ENCODE measurements at places on chromosomes 7 and 10.

DNA sequence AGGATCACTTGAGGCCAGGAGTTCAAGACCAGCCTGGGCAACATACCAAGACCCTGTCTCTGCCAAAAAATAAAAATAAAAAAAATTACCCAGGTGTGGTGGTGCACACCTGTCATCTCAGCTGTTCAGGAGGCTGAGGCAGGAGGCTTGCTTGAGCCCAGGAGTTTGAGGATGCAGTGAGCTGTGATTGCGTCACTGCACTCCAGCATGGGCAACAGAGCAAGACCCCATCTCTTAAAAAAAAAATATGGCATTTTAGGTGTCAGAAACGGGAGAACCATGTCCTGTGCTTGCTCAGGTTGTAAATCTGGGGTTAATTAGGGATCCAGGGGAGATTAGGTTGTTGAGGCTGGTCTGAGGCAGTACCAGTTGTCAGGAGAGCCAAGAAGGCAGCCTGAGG lies 64.9 kb downstream of the GTF2IRD1 start:
- no peak for DNase-seq

DNA sequence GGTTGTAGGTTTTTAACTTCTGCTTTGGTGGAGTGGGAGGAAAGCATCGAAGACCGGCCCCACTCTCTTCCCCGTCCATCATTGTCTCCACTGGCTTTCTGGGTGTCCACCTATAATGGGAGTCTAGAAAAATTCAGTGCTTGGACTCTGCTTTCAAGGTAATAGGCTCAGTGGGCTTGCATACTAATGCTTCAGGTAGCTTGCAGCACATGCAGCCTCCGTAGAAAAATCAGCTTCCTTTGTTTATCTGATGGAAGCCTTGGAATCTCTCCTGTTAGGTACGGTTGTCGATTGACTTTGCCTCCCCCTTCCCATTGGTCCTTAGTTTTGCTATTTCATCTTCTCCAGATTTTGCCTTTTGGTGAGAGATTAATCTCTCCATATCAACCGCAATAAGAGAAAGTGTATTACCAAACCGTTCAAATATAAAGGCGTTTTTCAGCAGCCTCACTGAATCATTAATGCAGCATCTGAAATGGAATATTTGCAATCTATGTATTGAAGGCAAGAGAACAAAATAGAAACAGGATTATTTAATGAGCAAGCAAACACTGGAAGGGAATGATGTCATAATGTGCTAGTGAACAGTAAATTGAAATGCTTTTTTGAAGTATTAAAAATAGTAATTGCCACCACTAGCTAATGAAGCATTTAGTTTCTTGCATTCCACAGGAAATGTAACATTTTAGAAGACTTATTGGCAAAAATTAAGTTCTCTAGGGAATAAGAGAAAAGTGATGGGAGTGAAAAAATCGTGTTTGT lies 944 bp downstream of the AVL9 start:
- DNase-seq: no peak

- no peak for DNase-seq
Measured at GRCh38 chr7:114832906-114833595, 88.8 kb upstream of the MDFIC start.

DNA sequence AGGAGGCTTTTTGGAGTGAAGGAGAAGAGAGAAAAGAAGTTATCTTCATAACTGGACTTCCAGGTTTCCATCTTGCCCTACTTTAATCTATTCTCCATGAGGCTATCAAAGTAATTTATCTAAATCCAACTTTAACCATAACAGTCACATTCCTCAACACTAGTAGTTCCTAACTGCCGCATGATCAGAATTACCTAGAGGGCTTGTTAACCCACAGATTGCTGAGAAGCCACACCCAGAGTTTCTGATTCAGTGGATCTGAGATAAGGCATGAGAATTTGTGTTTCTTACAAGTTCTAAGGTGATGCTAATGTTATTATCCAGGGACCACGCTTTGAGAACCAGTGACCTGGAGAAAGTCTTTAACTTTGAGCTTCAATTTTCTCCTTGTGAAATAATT lies 8.3 kb upstream of the COL1A2 start:
- DNase-seq: no peak

DNA sequence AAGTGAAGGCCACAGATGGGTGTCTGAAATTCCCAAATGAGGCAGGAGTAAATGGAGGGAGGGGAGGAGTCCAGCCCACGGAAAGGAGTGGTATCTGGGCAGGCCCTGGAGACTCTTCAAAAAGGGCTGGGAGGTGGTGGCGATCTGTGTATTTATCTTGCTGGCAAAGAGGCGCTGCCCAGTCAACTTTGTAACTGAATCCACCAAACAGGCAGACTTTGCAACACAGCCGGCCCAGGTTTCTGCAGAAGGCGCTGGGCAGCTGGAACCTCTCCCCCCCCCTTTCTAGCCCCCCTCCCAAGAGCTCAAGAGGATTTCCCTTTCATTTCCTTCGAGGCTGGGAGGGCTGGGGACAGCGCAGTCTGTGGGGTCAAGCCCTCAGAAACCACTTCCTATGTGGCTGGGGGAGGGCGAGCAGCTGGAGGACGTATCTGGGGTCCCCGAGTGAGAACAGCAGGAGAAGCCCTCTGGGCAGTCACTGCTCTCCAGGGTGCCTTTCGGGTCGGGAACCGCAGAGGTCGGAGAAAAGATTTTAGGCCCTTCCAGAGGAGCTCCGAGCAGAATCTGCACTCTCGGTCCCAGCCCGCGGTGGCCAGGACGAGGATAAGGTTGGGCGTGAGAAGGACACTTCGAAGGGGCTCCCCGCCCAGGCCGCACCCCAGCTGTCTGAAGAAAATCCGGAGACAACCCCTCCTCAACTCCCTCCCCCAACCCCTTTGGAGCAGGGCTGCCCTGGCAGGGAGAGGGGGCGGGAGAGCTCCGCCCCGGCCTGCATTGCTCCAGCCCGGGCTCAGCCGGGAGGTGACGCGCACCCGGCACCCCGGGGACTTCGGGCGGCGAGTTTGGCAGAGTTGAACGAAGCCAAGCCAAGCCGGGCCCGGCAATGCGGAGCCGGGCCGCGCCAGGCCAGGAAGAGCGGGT lies 965 bp downstream of the ZCCHC24 start:
- DNase-seq: peak; percentile 61

GRCh38 chr10:113177936-113178335 lies 227.9 kb downstream of the TCF7L2 start:
- no peak for DNase-seq

DNA sequence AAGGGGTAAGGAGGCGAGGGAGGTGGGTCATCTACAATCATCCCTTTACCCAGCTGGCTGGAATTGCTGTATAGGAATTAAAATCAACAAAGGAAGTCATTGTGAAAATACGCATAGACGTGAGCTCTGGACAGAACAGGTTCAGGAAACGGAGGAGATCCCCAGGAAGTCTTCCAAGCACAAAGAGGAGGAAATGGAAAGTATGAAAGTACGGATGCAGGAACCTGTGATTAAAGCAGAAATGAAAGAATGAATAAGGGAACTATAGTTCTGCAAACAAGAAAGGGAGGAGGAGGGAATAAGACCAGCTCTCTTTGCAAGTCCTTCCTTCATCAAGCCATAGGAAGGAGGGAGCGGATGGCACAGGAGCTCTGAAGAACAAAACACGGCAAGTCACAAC lies 61.8 kb downstream of the PYROXD2 start:
- DNase-seq: no peak

GRCh38 chr10:397321-398068 lies 262.2 kb downstream of the ZMYND11 start:
- DNase-seq: no peak

DNA sequence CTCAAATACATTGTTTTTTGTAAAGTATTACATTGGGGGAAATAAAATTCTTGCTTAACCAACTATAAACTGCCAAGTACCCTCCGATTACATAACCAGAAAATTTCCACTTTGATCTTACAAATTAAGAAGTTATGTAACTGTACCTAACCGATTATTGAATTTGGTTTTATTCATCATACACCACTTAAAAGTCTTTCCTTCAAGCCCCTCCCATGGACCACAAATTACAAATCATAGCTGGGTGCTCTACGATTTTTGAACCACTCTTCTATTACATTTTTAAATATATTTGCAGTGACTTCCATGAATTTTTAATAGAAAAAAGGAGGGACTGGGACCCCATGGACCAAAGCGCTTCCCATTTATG lies 630 bp downstream of the ZNF680 start:
- no peak for DNase-seq

DNA sequence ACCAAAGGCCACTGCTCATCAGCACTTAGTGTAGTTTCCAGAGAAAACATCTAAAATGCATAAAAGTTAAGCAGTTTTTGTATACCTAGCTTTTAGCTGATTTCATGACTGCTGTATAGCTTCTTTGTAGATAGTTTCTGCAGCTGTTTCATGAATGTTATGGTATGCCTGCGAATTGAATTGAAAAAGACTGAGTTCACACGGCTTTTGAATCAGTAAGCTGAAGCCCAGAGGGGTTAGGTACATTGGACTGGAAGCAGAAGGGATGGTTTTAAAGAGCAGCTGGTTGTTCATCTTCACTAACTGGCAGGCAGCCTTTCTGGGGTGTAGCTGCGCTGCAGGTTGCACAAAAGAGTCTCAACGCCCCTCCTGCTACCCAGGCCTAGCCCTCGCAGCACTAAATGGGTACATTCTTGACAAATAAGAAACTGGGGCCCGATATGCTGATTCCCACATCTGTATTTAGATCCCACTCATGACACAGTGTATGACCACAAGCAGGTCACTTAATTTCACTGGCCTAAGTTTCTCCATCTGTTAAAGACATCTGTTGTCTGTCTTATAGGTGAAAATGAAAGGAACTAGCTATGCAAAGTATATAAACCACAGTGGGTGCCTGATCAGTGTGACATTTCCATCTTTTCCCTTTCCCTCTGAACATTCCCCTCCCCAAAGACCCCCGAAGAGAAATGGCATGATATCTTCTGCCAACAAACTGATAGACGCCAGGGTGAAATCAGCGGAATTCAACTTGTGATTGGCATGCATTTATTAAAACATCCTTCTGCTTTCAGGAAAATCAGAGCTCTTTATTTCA lies 85.9 kb upstream of the AGBL3 start:
- DNase-seq: no peak

- no peak for DNase-seq
Measured at GRCh38 chr10:49010295-49010694, 70.7 kb upstream of the LRRC18 start.

GRCh38 chr7:45244981-45245380 lies 87.4 kb downstream of the RAMP3 start:
- DNase-seq: no peak

DNA sequence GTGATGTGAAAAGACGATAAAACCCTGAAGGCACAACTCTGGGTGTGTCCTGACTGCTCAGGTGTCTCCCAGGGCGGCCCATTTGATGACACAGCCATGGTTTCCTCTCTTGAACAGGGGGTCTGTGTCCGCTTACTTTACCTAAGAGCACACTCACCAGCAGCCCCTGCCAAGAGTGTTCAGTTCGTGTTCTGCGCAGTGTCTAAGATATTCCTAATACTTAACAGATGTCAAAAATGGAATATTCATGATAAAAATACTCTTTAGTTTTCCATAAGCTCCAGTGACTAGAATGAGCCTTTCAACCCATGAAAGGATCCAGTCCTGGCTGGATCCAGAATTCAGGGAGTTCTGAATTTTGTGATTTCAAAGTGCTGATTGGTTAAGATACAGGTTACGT lies 492.4 kb downstream of the TNS3 start:
- DNase-seq: no peak

DNA sequence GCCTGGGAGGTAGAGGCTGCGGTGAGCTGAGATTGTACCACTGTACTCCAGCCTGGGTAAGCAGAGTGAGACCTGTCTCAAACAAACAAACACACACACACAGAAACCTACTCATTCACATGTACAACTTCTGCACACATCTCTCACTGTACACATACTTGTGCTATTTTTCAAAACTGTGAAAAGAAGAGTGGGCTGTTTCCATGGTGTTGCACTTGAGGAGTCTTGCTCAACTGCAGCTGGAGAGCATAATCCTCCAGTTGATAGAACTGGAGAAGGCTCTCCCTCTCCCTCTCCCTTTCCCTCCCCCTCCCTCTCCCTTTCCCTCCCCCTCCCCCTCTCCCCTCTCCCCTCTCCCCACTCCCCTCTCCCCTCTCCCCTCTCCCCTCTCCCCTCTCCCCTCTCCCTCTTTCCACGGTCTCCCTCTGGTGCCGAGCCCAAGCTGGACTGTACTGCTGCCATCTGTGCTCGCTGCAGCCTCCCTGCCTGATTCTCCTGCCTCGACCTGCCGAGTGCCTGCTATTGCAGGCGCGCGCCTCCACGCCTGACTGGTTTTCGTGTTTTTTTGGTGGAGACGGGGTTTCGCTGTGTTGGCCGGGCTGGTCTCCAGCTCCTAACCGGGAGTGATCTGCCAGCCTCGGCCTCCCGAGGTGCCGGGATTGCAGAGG lies 43.7 kb upstream of the DLD start:
- no peak for DNase-seq

- DNase-seq: no peak
Measured at GRCh38 chr10:75294518-75294865, 58.7 kb upstream of the COMTD1 start.

DNA sequence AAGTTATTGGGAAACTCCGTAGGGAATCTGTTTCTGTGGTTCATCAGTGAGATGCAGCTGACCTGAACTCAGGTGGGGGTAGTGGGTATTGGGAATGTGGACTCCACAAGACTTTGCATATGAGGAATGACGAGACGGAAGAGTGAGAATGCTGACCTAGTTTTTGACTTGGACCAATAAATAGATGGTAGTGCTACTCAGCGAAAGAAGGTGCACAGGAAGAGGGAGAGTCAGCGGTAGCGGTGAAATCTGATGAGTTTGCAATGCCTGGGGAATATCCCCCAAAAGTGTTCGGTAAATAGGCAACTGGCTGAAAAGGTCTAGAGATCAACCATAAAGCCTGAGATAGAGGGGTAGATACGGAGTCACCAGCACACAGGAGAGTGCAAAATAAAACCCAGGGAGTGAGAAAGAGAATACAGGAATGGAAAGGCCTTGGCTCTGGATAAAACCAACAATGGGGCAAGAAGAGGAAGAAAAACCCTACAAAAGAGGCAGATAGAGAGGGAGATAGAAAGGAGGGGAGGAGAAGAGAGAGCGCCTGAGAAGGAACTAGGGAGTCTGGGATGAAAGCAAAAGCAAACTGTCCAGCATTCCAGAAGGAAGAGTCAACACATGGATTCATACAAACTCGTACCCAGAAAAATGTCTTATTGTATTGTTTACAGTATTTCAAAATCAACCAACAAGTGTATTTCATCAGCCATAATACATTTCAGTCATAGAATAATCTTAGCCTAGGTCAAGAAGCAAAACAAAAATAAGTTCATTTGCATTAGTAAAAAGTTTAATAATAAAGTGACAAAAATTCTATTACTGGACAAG lies 5.4 kb downstream of the ARHGAP21 start:
- DNase-seq: no peak

GRCh38 chr10:22722626-22723169 lies 8.3 kb upstream of the PIP4K2A start:
- DNase-seq: no peak

DNA sequence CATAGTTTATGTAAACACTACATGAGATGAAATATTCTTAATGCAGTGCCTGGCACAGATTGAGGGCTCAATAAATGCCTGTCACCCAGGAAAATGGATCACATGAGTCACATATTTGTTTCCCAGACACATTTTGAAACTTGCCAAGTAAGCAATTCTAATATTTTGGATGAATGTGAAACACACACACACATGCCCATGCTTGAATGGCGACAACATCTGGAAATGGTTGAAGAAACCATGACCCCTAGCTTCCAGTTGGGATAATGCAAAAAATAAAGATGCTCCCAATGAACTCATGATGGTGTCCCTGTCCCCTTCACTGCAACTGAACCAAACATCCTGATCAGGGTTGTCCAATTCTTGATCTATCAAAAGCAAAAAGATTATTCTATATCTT lies 797.3 kb downstream of the XPNPEP1 start:
- DNase-seq: no peak

GRCh38 chr10:116990276-116990800 lies 14.6 kb downstream of the SHTN1 start:
- no peak for DNase-seq

- no peak for DNase-seq
Measured at GRCh38 chr7:139094596-139094995, 14.9 kb downstream of the ZC3HAV1 start.

Measured in nephron progenitor cell (in vitro differentiated cells).